Thyroid gland (tissue), 4 donors: ENCODE measurements at places on chromosomes 5 and 9.

- no peak for DNase-seq
Measured at GRCh38 chr9:127175319-127175715, 52.9 kb upstream of the ANGPTL2 start.

GRCh38 chr9:130171226-130172148, 717 bp upstream of the NCS1 start:
- DNase-seq, result no peak

- no peak for DNase-seq
Measured at GRCh38 chr9:85742597-85742936, 813 bp upstream of the AGTPBP1 start.

DNA sequence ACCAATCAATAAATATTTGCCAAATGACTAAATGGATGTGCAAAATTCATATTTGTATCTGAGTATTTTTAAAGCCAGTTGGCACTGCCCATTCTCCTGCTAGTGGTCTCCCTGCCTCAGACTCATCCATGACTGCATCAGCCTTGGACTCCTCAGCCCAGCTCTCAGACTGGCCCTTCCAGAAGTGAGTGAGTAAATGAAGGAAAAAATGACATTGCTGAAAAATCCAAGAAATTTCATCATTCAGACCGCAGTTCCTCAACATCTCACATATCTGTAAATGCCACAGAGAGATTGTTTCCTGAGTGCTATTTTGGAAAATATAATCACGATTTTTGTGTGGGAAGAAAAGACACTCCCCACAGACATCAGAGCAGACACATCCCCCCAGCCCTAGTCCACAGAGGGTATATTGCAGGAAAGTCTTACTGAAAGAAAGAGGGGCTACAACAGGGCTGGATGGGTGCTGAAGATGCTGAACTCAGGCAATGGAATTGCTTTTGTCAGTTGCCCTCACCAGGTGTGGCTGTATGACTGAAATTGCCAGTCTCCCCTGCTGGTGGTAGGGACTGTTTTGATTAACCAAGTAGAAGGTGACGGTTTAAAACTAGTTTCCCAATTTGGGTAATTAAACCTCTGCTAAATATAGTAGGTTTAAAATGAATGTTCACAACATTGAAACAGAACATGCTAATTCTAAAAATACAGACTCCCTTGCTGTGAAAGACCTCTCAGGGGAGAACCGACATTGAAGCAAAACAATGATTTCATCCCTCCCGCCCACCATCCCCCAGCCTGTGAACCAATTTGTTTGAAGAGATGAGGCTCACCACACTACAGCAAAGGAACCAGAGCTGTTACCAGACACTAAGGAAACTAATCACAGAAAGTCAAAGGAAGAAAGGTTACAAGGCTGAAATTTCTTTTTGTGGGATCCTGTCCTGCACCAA, 158.8 kb downstream of the DEPDC1B start:
- DNase-seq, result no peak

GRCh38 chr9:75084081-75084672, 3.8 kb downstream of the NMRK1 start:
- DNase-seq, result no peak

DNA sequence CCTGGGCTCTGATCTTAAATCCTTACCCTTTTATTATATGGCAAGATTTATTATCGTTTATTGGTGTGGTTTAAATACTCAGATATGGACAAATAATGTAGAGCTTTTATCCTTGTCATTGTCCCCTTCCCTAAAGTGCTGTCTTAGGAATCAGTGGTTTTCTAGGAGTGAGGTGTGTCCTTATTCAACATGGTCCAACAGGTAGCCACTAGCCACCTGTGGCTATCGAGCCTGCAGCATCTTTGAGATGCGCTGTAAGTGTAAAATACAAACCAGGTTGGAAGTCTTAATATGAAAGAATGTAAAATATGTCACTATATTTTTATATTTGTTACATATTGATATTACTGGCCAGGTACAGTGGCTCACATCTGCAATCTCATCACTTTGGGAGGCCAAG, 82.4 kb upstream of the BASP1 start:
- DNase-seq, result no peak

DNA sequence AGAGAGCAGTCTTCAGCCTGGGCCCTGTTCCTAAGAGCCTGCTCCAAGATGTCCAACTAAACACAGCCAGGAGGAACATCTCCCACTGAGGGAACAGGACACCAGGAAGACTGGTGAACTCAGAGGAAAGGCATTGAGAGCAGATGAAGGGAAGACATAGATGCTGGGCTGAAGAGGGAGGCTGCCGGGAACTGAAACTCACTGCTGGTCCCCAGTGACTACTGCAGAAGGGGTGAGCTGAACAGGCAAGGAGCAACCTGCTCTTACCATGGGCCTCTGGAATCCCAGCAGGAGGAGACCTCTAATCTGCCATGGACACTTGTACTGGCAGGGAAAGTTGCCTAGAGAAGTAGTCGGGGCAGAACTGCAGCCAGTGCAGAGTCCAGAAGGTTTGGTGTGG, 95.7 kb downstream of the TRPM3 start:
- no peak for DNase-seq

DNA sequence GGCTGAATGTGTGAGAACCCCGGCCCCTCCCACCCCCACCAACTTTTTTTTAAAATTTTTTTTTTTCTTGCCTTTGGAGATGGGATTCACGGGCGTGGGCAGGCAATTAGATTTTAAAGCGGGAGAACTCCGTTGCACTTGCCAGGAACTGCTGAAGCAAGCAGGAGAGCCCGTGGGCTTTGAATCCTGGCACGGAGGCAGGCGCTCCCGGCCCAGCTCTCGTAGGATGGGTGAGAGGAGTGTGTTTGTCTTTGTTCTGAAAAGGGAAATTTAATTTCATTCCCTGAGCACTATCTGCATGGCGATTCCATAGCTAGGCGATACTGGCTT, 54.3 kb upstream of the BOD1 start:
- DNase-seq, result peak; percentile 88

DNA sequence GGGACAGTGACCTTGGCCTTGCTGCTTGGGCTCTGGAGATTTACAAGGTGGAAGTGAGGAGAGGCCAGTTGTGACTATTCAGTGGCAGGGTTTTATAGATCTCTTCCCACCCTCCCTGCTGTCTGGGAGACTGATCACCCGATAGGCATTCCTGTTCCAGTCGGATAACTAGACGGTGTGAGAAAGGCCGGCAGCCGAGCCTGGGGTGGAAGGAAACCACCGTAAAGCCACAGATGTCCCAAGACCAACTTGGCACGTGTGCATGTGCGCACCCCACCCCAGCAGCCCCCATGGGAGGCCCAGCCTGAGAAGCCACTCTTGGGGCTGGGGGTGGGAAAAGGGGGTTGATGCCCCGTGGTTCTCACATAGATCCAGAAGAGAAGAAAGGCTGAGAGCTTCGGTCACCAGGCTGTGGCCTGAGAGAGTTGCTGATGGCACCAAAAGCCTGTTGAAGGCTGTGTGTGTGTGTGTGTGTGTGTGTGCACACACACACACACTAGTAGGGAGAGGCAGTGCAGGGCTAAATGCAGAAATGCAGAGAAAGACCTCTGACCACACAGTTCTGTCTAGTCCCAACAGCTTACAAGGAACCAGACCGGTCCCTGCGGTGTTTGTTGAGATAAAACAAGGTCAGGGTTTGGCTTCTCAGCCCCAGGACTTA, 225.8 kb downstream of the FANCC start:
- DNase-seq, result peak; percentile 42

DNA sequence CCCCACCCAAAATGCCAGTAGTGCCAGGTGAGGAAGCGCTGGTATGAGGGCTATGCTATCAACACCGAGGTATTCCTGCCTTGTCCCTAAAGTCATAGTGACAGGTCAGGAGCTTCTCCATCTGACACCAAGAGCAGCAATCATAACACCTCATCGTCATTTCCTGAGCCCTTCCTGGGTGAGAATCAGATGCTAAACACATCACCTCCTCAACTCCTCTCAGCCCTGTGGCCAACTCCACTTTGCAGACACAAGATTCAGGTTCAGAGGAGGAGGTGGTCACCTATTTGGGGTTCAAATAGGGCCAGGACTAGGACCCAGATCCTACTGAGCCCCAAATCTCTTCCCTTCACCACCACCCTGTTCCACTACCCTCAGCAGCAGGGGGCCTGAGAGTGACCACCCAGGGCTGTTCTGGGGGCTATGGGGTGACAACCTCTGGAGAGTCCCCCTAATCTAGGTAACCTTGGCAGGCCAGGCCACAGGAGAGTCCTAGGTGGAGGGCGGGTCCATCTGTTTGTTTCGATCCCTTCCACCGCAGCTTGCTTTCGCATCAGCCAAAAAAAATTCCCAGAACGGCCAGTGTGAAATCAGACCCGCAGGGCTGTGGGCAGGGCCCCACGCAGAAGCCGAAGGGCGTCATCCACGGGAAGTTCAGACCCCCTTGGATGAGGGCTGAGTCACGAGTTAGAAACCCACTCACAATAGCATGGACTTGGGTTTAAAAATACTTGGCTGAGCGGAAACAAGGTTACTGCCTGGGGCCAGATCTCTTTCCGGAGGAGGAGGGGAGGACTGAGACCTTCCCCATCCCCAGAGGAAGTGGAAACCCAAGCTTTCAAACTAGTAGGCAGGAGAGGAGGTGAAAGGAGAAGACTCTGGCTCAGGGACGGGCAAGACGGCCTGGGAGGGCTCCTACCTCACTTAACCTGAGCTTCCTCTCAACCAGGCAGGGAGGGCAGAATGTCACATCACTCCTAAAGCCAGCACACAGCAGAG, 8.7 kb downstream of the STK10 start:
- DNase-seq, result no peak

GRCh38 chr5:66346869-66347268, 202.8 kb downstream of the SREK1 start:
- DNase-seq, result no peak

DNA sequence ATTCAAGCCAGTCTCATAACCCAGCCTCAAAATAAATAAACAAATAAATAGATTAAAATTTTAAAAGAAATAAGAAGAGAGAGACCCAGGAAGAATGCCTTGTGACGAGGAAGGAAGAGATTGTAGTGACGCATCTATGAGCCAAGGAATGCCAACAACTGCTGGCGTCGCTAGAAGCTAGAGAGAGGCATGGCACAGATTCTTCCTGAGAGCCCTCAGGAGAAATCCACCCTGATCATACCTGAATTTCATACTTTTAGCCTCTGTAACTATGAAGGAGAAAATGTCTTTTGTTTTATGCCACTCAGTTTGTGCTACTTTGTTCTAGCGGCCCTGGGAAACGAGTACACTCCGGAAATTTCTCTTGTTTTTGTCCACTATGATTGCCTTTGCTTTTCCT, 103.9 kb downstream of the C9orf50 start:
- DNase-seq, result no peak

- DNase-seq, result no peak
Measured at GRCh38 chr5:60514152-60514551, 185.8 kb downstream of the DEPDC1B start.

DNA sequence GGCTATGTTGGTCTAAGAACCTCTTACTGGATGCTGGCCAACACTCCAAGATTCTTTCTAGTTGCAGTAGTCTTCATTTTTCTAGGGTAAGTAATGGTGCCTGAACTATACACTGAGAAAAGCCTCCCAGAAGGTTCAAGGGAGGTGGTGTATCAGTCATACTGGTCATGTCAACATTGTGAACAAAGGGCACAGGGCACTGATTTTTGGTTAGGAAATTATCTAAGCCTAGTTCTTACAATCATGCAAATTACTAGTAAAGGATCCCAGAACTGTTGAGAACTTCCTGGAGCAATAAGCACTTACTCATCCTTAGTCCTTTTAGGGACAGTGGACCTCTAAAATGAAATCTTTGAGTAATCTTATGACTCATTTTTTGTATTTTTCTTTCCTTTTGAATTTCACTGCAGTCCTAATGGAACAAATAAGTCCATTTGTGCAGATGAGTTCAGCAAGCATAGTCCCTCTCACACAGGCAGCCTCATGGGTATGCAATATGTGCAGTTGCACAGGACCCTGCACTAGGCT, 21.1 kb upstream of the CDC42SE2 start:
- no peak for DNase-seq

DNA sequence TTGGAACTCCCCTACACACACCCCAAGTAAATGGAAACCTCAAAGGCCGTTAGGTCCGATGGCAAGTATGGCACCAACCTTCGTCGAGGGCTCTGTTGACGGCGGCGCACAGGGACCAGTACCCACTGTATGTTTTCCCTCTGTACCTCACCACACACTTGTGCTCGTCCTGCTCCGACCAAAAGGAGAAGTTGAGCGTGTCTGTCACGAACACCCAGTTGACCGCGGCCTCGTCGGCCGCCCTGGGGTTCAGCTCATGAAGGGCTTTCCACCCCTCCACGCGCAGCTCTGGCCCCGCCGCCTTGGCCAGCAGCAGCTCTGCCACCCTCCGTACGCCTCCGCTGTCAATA, 24.0 kb downstream of the HNRNPK start:
- peak; percentile 34 for DNase-seq

DNA sequence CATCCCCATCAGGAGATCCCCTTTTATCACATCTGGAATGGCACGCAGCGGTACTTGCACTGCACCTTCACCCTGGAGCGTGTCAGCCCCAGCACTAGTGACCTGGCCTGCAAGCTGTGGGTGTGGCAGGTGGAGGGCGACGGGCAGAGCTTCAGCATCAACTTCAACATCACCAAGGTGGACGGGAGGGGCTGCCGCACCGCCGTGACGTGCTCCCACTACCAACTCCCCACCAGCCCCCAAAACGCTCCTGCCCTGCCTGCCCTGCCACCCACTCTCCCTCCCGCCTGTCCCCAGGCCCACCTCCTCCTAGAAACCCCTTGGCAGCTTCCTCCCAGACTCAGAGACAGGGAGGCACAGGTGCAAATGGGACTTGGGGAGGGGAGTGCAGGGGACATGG, 20.7 kb downstream of the HK3 start:
- no peak for DNase-seq

- DNase-seq, result no peak
Measured at GRCh38 chr5:135472141-135472540, 20.0 kb upstream of the TIFAB start.

DNA sequence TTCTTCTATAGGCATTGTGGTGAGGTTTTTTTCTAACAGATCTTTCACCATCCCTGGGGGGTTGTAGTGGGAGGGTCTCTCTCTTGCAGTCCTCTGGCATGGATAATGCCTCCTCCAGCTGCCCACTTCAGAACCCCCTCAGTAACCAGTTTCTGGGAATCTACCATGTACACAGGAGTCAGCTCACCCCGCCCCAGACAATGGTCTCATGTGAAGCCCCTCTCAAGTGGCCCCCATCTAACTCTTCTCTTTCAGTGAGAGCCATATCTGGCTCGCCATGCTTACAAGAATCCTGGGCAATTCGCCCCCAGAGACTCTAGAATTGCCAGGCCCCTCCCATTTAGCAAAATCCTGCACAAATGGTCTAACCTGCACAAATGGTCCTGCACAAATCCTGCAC, 144.4 kb upstream of the FSTL4 start:
- no peak for DNase-seq

GRCh38 chr5:3518051-3518450, 77.6 kb upstream of the IRX1 start:
- no peak for DNase-seq

GRCh38 chr9:106916466-106917235, 53.7 kb downstream of the ZNF462 start:
- DNase-seq, result peak; percentile 86

- DNase-seq, result no peak
Measured at GRCh38 chr5:150175536-150175935, 9.0 kb downstream of the CDX1 start.
